ENCODE measurements at places on chromosomes 1 and 21. TPM values are rescaled to one million over a fixed set of nuclear protein-coding genes. Genes with fewer than 3 reads are reported as not detected.

- no peak for DNase-seq
Measured at GRCh38 chr1:85911742-85912141, 203.5 kb upstream of the ZNHIT6 start.

DNA sequence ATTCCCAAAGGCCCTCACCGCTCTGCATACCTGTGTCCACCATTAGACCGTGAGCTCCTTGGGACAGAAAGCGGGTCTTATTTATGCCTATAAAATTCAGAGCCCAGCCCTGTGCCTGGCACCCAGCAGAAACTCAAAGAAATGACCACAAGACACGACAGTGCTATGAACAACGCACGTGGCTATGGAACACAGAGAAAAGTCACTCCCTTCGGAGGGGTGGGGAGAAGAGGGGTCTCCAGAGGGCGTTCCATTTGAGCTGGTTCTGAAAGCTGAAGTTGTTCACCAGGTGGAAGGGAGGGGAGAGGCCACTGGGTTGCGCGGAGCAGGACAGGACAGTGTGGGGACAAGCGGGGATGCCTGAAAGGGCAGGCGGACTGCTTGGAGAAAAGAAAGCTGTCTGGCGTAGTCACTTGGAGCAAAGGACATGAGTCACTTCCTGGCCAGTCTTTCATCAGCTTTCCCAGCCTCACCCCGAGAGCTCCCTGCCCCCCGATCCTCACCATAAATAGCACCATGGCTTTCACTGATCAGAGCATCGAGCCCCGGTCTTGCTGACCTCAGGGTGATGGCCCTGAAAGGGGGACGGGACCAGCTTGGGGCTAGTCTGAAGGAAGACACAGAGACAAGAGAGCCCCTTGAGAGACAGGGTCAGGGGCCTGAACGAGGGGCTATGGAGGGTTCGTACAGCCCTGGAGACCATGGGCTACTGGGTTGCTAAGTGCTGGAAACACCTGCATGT is 28.5 kb downstream of the ECE1 start:
- DNase-seq: peak; percentile 97

The DDOST gene
- total RNA-seq: 454 TPM

- no peak for DNase-seq
Measured at GRCh38 chr1:26994020-26994786, 711 bp downstream of the TRNP1 start.

The NPR1 gene
- not detected for total RNA-seq
